ENCODE measurements at places on chromosomes 13 and 19.

GRCh38 chr19:16088351-16089009 lies 12.2 kb downstream of the TPM4 start:
- no peak for DNase-seq

DNA sequence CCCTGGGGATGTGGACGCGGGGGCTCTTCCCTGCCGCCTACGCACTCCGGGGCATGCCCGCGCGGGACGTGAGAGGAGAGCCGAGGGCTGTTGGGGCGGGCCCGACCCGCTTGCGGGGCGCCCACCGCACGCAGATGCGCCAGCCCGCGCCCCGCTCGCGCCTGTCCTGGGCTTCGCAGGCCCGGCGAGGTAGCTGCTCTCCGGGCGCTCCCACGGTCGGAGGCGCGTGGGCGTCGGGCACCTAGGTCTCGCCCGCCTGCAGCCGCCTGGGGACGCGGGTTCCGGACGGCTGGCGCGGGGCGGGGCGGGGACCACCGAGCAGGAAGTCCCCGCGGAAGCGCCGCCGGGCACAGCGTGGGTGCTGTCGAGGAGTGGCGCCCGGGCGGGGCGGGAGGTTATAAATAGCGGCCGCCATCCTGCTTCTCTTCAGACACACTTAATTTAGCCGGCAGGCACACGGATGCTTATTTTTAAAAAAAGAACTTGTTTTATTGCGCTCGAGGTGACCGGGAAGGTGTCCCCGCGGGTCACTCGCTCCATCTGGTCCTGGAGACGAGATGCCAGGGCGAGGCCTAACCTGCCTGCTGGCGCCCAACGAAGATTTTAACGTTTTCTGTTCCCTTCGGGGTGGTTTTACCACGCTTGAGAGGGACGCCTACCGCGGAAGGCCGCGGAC lies 561 bp upstream of the GJA3 start:
- no peak for DNase-seq

- no peak for DNase-seq
Observed at GRCh38 chr19:41352609-41353465, 885 bp downstream of the TGFB1 start.

- DNase-seq = no peak
Observed at GRCh38 chr19:5987077-5987818, 9.3 kb upstream of the RANBP3 start.

GRCh38 chr13:102970542-102970941 lies 95.7 kb downstream of the SLC10A2 start:
- no peak for DNase-seq

DNA sequence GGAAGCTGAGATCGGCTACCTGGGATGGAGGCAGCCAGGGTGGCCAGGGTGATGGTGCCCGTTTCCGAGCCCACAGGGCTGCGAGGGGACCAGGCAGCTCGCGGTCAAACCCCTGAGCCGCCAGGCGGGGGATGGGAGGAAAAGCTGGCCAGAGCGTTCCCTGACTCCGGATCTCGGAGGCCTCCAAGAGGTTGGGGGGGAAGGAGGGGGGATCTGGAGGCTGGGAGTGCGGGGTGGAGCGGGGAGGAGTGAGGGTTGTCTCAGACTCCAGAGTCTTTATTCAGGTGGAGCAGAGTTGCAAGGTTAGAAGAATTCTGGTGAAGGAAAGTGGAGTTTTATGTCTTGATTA lies 1.1 kb downstream of the CACNG7 start:
- DNase-seq = no peak

DNA sequence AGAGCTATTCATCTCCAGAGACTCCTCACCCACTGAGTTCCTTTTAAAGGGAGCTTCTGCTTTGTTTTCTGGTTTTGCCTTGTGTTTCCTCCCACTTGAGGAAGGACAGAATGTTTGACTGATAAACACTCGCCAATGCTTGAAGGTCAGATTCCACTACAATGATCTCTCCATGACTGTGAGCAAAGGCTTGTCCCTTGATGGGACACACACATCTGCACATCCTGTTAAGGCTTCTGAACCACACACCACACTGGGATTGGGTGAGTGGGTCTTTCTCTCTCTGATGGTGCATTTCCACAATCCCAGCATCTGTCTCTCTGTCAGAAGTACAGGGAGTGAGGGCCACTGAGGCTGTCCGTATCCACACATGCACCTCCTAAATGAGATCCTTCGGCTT lies 245.3 kb downstream of the IRS2 start:
- no peak for DNase-seq

DNA sequence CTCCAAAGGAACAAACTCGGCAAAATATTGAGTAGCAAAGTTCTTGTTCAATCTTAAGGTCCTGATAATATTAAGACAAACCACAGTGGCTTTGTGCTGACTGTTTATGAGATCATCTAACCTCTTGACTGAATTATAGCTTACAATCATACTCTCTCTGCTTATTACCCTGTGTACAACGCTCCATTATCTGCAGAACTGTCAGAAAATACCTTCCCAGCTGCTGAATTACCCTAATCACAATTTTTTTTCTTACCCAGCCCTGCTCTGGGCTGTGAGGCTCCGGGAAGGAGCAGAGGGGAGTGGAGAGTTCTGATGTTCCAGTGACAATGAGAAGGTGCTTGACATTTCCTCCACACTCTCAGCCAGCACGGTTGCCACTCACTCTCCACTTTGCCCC lies 64.8 kb downstream of the DCT start:
- no peak for DNase-seq

DNA sequence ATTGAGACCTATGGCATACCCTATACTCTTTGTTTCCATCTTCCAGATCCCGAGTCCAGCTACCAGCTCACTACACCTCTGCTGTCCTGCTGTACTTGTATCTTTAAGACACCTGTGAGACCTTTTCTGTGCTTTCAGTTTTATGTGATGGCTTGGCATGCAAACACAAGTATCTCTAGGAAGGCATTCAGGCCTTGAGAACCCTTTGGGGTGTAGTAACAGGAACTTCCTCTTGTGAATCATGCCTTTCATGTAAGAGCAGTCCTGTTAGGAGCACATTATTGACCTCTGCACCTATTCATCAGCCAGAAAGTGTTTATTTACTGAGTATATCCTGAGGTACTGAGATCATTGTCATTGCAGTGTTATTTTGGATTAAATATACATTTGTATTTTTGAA lies 87.0 kb upstream of the HTR2A start:
- no peak for DNase-seq

GRCh38 chr19:16336571-16336970 lies 11.9 kb downstream of the KLF2 start:
- no peak for DNase-seq

DNA sequence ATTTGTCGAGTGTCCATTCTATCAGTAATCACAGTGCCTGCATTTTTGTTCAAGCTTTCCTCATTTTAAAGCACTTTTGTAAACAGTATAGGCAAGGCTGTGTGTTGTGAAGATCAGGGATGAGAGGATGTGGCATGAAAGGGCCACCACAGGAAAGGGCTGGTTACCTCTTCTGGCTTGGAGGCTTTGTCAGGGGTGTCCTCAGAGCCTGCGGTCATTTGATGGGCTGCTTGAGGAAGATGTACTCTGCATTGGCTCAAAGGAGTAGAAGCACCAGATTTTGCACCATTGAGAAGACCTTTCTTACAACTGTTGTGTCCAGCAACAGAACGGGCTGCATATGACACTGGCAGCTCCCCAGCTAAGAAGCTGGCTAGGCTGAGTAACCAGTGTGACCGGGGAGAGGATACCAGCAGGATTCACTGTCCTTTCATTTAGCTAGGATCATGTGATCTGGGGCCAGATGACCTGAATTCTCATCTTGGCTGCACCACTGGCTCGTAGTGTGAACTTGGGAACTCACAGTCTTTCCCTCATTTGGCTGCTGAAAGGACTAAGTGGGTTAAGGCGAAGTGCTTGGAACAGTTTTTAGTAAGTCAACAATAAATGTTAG lies 380.2 kb downstream of the FGF9 start:
- DNase-seq = no peak

DNA sequence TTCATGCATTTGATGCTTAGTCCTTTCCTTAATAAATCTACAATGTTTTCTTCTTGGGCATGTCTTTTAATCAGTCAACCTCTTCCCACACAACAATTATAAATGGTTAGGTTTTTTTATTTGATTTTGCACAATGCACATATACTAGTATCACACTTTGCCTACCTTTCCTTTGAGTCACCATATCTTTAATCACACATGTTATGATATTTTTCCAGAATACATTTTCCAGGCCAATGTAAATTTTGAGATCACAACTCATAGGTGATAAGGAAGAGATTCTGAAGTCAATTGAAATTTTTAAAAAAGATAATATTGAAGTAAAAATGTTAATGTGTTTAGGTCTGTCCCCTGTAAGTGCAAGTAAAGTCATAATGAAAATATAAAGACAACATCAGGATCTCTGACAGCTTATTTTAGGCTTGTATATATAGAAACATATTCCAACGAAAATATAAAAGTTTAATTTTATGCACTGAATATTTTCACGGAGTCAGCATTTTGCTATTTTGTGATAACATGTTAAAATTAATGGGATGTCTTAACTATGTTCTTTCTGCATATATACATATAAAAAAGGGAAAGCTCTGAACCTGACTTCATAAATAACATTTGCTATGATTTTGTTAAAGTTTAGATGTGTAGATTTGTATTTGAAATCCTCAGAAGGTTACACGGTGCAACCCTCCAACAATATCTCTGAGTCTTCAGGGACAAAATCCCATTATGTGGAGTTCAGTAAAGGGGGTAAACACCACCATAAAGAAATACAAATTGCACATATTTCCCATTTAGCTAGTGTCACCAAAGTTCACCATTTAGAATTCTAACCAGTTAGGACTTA lies 351.9 kb downstream of the DACH1 start:
- DNase-seq = no peak

DNA sequence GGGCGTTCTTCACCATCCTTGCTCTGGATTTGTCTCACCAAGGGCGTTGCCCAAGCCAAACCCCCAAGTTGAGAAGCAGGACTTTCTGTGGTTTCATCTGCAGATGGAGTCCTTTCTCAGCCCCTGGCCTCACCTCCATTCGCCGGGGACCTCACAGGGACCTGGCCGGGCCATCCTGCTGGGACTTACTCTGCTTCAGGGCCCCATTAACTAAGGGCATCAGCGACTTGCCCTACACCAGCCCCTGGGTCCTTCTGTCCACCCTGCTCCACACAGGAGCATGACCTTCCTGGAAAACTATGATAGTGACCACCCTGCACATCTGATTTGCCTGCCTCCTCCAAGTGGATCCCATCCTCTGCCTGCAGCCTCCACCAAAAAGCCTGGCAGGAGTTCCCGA lies 47.2 kb upstream of the SPACA7 start:
- no peak for DNase-seq

DNA sequence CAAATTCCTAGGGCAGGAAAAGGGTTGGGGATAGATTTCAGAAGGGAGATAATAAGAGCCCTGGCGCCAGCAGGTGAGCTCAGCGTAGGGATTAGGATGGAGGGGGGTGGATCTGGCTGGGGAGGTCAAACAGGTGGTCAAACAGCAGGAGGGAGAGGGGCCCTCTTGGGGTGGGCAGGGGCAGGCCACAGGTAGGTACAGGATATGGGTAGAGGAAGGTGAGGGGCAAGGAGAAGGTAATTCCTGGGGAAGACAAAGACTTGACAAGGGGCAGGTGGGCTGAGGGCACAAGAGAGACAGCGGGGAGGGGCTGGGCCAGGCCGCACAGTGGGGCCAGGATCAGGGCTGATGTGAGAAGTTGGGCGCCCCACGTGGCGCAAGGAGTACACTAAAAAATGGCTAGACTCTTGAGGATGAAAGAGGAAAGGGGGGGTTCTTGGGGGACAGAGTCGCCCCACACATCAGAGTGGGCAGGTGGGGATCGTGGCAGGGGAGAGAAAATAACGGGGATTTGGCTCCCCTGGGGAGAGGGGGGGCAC lies 713 bp downstream of the KRI1 start:
- no peak for DNase-seq

- no peak for DNase-seq
Observed at GRCh38 chr13:28490061-28490460, 4.9 kb downstream of the FLT1 start.

GRCh38 chr13:45340422-45341033 lies 455 bp downstream of the TPT1 start:
- peak; percentile 64 for DNase-seq

GRCh38 chr13:107441279-107441678 lies 774.1 kb downstream of the LIG4 start:
- DNase-seq = peak; percentile 50

GRCh38 chr13:51938454-51938853 lies 72.8 kb downstream of the ATP7B start:
- DNase-seq = no peak

DNA sequence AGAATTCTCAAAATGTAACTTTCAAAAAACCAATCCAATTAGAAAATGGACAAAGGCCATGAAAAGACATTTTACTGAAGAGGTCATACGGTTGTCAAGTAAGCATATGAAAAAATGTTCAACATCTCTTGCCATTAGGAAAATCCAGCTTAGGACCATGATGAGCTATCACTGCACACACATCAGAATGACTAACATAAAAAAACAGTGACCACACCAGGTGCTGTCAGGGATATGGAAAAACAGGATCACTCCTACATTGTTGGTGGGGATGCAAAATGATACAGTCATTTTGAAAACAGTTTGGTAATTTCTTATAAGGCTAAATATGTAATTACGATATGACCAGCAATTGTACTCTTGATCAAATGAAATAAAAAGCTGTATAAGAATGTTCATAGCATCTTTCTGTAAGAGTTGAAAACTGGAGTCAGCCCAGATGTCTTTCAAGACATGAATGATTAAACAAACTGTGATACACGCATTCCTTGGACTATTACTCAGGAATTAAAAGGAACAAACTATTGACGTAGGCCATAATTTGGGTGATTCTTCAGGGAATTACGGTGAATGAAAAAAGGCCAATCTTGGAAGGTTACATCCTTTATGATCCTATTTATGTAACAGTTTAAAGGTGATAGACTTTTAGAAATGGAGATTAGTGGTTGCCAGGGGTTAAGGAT lies 26.9 kb upstream of the RCBTB2 start:
- no peak for DNase-seq

DNA sequence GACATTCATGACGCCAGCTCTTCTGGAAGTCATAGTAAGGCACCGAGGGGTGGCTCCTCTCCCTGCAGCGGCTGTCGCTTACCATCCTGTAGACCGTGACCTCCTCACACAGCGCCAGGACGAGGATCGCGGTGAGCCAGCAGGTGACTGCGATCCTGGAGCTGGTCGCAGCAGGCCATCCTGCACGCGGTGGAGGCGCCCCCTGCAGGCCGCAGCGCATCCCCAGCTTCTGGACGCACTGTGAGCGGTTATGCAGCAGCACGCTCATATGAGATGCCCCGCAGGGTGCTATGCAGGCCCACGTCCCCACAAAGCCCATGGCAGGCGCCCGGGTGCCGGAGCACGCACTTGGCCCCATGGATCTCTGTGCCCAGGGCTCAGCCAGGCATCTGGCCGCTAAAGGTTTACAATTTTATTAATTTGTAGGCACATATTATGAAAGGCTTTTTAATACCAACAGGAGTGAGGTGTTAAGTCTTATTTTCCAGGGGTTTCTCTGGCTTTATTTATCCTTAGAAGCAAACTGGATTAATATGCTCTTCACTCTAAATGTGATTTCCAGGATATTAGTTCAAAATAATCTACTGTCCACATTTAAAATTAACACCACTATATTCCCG lies 35.6 kb upstream of the PSPC1 start:
- DNase-seq = no peak
